ENCODE measurements at places on chromosomes 7 and 10.

- DNase-seq, result no peak
These were observed 16.3 kb downstream of the TES start for GRCh38 chr7:116226664-116227063.

DNA sequence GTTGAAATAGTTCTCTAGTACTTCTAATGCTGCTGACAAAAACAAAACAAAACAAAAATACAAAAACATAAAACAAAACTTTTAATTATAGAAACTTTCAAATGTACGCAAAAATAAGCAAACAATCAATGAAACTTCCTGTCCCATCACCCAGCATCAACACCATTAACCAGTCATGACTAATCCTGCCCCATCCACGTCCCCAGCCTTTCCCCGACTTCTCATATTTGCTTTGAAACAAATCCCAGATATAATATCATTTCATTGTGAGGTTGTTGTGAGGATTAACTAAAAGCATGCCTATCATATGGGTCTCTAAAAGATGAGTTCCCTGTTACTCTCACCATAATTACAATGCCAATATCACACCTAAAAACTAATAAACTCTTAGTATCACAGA, 55.7 kb downstream of the CSTF2T start:
- DNase-seq, result no peak

DNA sequence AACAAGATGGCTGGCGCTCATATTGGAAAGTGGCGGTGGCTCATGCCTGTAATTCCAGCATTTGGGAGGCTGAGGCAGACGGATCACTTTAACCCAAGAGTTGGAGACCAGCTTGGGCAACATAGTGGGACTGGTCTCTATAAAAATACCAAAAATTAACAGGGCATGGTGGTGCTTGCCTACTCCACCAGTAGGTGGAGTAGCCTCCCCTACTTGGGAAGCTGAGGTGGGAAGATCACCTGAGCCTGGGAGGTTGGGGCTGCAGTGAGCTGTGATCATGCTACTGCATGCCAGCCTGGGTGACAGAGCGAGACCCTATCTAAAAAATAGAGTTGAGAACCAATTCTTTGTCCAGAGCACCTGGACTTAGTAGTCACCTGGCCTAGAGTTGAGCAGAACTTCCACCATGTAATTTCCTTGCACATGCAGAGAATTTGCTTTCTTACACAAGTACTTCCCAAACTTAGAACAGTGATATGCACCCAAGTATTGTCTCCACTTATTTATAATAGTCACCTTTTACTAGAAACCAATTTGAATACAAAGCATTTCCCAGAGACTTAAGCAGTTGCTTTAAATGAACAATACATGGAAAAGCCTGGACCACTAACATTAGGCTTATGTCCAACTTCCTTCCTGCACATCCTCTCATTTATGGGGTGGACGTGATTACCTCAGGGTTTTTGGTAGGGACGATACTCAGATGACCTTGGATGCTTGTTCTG, 15.9 kb downstream of the LAMB4 start:
- no peak for DNase-seq

DNA sequence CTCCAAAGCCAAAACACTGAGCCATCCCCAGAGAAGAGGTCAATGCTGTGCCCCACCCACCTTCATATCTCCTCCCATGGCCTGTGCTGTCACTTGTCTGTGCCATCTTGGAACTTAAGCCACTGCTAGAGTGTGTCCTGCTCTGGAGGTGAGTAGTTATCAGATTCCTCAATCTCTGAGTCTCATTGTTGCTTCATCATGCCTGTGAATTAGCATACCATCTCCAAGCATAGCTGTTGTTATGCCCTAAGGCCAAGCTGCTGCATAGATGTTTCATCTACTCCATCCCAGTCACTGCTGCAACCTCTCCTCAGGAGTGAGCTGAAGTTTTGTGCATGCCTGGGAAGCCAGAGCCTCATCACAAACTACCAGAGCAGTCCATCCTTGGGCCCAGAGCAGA, 349.0 kb downstream of the ZWINT start:
- DNase-seq, result no peak

DNA sequence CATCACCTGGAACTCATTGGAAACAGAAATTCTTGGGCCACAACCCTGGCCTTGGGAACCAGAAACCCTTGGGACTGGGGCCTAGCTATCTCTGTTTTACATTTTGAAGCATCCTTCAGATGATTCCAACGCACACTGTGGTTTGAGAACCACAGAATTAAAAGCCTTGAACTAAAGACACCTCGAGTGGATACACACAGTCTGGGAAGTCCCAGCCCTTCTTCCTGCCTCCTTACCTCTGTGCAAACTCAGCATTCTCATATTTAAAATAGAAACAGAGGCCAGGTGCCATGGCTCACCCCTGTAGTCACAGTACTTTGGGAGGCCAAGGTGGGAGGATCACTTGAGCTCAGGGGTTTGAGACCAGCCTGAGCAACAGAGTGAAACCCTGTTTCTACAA, 12.9 kb downstream of the NPFFR1 start:
- no peak for DNase-seq

- peak; percentile 14 for DNase-seq
These were observed 51.6 kb downstream of the PRLHR start for GRCh38 chr10:118543714-118544400.
